Astrocyte of the spinal cord (primary cell): ENCODE measurements at places on chromosomes 16 and 17.
A peak's percentile ranks its signal among the peaks of the same experiment; 100 is the strongest.

DNA sequence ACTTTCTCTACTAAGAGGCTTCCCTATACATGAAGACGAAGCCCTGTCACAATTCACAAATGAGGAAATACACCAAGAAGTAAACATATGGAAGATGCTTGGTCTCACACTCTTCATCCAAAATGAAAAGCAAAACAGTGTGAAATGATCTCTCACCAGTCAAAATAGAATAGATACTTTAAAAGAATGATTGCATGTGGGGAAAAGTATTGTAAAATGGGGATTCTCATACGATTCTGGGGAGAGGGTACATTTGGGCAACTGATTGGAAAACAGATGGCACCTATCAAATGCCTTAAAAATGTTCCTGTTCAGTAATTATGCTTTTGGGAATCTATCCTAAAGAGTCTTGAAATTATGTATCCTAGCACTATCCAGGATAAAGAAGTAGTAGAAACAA lies 78.1 kb downstream of the ASIC2 start:
- DNase-seq: no peak

GRCh38 chr17:47855737-47856136 lies 4.8 kb upstream of the SP6 start:
- no peak for DNase-seq

DNA sequence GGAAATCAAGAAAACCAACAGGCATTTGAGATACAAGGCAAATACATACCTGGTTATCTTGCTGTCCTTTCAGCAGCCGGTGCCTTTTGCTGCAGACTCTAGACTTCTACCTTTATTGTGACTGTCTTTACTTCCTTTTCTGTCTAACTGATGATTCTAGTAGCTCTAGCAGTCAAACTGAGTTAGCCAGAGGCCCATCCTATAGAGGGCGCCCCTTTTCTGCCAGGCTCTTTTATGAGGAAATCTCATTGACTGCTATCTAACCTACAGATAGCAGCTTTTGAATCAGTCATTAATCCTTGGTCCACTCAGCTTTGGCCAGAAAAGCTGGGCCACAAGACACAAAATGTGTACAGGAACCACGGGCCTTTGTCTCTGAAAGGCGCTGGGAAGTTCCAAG lies 87.5 kb upstream of the WSB1 start:
- DNase-seq: no peak

DNA sequence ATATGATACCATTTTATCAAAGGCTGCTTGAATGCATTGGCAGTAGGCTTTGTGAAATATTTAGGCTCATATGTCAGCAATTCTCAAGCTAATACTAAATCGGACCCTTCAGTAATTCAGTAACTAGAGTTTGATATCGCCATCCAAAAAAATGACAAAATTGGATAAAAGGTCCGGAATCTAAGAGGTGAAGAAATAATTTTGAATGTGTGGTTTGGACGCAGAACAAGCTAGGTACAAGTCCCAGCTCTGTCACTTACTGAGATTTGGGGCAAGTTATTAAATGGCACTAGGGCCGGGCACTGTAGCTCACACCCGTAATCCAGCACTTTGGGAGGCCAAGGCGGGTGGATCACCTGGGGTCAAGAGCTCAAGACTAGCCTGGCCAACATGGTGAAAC lies 956.5 kb downstream of the CDH11 start:
- DNase-seq: no peak

DNA sequence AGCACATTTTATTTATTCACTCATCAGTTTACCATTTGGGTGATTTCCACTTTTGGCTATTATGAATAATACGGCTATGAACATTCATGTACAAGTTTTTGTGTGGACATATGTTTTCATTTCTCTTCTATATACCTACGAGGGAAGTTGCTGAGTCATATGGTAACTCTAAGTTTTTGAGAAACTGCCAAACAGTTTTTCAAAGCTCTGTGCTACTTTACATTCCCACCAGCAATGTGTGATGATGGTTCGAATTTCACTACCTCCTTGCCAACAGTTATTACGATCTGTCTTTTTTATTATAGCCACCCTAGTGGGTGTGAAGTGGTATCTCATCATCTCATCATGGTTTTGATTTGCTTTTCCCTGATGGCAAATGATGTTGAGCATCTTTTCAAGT lies 63.7 kb upstream of the MRTFB start:
- DNase-seq: peak; percentile 82

GRCh38 chr16:3317315-3317999 lies 12.2 kb downstream of the ZNF75A start:
- DNase-seq: peak; percentile 50

DNA sequence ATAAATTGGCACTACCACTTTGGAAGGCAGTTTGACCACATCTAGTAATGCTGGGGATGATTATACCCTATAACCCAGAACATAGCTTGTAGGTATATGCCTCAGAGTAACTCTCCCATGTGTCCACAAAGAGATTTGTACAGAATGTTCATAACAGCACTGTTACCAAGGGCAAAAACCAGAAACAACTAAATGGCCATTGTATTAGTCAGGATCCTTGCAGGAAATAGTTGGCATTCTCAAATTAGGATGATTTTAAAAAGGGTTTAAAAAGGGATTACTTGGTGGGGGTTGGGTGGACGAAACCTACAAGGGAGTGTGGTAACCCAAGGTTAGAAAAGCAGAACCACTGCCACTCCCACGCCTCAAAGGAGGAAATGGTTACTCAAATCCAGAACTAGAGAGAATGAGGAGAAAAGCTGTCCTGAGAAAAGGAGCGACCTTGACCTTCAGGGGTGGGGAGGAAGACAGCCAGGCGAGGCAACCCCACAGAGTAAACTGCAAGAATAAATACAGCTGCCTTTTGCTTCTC lies 2.1 kb downstream of the CPPED1 start:
- peak; percentile 88 for DNase-seq

DNA sequence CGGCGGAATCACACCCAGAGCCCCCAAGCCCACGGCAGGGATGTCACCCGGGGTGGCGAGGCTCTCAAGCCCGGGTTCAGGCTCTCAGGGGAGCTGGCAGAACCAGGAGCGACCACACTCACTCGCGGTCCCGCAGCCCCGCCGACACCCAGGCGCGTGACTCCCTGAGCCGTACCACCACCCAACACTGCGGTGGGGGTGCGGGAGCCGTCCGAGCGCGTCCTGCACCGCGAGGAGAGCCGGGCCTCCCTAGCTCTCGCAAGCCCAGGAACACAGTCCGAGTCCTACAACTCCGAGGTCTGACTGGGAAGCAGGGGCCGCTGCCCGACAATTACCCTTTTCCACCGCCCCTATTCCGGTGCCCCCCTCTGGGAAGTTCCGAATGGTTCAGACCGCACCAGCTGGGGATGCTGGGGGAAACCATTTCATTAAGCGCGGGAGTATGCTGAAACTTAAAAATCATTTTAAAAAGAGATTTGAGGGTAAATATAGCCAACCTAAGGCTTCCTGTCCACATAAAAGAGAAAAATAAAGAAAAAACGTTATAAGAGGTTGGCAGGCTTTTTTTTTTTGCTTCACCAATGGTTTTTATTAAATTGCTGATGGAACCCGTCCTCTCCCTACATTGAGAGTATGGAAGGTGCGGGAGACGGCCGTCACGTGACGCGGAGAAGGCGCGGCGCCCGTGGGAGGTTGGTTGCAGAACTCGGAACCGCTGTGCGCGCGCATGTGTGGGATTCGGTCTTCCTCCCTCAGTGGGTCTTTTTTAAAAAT lies at the start of gene FLCN:
FLCN (minus strand) TSS at position 143 of the 774 bp plus-strand sequence. CDS start 9,031 bp downstream, outside the sequence.
- peak; percentile 95 for DNase-seq

DNA sequence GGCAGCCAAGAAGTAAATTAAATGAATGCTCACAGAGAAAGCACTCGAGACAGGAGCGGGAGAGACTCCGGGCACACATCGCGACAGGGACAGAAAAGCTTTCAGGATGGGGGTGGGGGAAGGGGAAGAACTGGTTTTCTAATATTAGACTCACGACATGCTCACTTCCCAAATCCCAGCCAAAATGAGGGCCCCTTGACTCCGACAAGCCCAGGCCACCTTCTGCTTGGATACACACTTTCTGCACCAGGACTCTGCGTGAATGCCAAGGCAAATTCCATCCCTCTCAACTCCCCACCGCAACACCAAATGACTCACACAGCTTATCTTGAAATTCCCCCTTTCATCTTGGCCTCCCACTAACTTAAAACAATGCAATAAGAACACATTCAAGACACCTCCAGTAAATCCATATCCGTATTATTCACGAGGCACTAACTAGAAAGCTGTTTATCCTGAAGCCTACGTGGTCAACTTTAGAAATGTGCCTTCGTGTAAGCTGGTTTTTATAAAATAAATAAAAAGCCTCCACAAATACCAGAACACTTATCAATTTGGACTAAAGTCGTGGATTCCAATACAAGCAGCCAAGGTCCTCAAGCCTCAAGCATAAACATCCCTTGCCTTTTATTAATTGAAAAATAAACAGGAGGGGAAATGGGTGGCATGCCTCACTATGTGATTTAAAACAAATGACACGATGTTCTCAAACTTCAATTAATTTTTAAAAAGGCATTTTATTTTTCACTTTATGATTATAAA lies 46.1 kb downstream of the NXN start:
- peak; percentile 95 for DNase-seq

GRCh38 chr17:9401434-9401833 lies 174.2 kb downstream of the STX8 start:
- peak; percentile 69 for DNase-seq

GRCh38 chr17:61986898-61987297 lies 59.1 kb upstream of the INTS2 start:
- DNase-seq: no peak

DNA sequence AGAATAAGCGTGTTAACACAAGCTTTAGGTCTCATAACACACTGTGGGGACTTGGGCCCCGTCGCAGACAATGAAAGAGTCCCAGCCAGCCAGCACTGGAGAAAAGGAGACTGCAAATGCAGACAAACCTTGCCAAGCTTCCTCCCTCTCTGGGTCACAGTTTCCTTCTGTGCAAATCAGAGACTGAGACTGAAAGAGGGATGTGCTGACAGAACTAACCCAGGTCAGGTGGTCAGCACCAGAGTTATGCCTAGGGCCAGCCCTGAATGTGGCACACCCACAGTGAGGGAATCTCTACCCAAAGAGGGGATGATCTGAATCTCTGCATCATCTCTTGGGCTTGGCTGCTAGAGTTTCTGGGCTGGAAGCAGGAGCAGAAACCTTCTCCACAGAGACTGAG lies 282.3 kb upstream of the CCL2 start:
- no peak for DNase-seq

- peak; percentile 95 for DNase-seq
Observed at GRCh38 chr17:47239967-47240651, 13.5 kb upstream of the ITGB3 start.

DNA sequence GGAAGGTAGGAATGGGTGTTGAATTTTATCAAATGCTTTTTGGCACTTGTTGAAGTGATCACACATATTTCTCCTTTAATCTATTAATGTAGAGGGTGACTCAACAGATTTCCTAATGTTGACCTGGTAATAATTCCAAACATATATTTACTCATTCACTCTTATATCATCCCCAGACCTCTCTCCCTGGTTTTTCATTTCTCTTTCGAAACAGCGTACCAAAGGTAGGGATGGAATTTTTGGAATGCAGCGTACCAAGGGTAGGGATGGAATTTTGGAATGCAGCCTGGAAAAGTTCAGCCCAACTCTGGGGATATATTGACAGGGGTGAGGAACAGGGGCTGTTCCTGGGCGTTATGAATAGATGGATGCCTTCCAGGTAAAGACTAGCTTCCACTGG lies 7.3 kb downstream of the KIF18B start:
- DNase-seq: no peak

GRCh38 chr16:29988346-29989075 lies 6.9 kb downstream of the HIRIP3 start:
- DNase-seq: no peak

- DNase-seq: no peak
Observed at GRCh38 chr16:57988929-57989328, 11.5 kb downstream of the ZNF319 start.

DNA sequence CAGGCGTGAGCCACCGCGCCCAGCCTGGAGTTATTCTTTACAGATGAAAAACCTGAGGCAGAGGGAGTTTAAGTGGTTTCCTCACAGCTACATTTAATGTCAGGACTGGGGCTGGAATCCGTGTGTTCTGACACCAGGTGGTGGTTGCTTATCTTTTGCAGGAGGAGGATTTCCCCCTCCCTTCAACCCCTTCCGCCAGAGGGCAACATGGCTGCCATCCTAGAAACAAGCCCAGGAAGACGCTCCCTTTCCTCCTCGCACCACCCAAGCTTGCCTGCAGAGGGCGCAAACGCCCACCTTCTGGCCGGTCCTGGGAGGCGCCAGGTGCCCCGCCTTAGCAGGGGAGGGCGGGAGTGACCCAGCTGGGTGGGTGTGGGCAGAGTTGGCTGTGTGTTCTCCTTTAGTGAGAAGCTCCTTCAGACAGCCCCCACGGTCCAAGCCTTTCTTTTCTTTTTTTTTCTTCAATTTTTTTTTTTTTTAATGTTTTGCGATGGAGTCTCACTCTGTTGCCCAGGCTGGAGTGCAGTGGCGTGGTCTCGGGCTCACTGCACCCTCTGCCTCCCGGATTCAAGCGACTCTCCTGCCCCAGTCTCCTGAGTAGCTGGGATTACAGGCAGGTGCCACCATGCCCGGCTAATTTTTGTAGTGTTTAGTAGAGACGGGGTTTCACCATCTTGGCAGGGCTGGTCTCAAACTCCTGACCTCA lies 9.9 kb upstream of the RAP1GAP2 start:
- DNase-seq: peak; percentile 72

GRCh38 chr16:3161235-3162018 lies 26.6 kb upstream of the OR1F1 start:
- no peak for DNase-seq

- DNase-seq: peak; percentile 55
Observed at GRCh38 chr16:3951861-3952736, 71.6 kb upstream of the CREBBP start.

GRCh38 chr17:30939051-30939689 lies 17.4 kb downstream of the ADAP2 start:
- DNase-seq: no peak

GRCh38 chr17:46911311-46911710 lies 11.6 kb upstream of the GOSR2 start:
- DNase-seq: no peak

DNA sequence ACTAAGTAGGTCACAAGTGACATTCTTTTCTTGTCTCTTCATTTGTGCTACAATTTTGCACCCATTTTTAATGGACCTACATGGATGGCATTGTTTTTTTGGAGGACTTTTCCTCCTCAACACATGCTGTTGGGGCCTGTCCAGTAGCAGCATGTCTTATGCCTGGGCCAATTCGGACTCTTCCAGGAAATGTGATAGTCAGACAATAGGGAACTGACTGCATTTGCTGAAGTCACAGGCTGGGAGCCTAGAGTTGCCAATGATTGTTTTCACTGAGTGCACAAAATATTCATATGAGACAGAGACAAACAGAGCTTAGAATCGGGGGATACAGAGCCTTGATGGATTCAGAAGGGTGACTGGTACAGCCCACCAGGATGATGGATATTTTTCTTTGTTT lies 867.3 kb upstream of the GOT2 start:
- no peak for DNase-seq
